ENCODE measurements at places on chromosomes 4 and X. TPM values are rescaled to one million over a fixed set of nuclear protein-coding genes. Genes with fewer than 3 reads are reported as not detected.

MBNL3 gene
- total RNA-seq = 63.1 TPM

GAGE13 gene
- total RNA-seq = not detected

FAM120C gene
- total RNA-seq = 23.3 TPM

DCAF8L2 gene
- not detected for total RNA-seq

VEGFD gene
- not detected for total RNA-seq

CDX4 gene
- total RNA-seq = not detected

HSFX1 gene
- 2.9 TPM for total RNA-seq

- no peaks in the 10 kb centered on the region for H3K36me3 ChIP-seq
- H3K27me3 ChIP-seq = no peaks in the 10 kb centered on the region
- H3K4me1 ChIP-seq = no peaks in the 10 kb centered on the region
- no peak for DNase-seq
- no peak overlapping the region for H3K4me3 ChIP-seq
Measured at GRCh38 chr4:76781698-76782595, 116.0 kb downstream of the SOWAHB start.

DNA sequence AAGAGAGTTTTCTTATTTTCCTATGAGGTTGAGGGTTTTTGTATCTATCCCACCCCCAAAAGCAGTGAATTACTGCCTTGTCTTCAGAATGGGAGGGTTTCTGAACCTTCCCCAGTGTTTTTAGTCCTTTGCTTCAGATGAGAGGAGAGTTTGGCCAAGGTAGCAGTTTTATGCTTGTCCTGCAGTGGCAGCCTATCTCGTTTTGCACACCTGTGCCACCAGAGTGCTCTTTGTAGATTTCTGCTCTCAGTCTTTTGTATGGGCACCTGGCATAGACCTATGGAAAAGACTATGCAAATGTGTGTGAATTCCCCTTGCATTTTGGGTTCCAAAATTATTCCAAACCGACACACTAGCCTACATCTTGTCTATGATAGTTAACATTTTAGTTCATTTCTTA lies 5.8 kb downstream of the TBC1D19 start:
- H3K4me3 ChIP-seq = no peak overlapping the region
- peaks cover under 1% of the 10 kb centered on the region for H3K4me1 ChIP-seq
- no peak overlapping the region for H3K27ac ChIP-seq
- no peak for DNase-seq
- no peaks in the 10 kb centered on the region for H3K36me3 ChIP-seq

DNA sequence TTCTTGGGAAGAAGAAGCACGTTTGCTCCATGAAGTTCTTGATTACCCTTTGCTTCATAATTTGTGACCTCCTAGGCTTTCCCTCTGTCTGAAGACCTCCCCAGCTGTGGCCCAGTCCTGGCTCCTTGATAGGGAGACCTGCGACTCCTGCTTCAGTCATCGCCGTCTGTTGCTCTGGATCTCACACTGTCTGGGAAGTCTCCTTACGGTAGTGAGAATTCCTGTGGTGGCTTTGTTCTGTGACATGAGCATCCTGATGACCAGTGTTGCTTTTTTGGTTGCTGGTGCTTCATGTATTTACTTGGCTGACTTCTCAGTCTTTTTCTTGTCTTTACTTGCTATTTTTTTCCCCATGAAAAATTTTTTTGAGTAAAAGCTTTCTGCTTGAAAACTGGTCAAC lies 44.2 kb downstream of the JADE1 start:
- H3K4me1 ChIP-seq = peaks cover 3% of the 10 kb centered on the region
- no peak overlapping the region for H3K27ac ChIP-seq
- H3K36me3 ChIP-seq = peaks cover 2% of the 10 kb centered on the region
- no peak overlapping the region for H3K4me3 ChIP-seq

GRCh38 chr4:47838445-47838844 lies 578 bp upstream of the CORIN start:
- peaks cover 17% of the 10 kb centered on the region for H3K27me3 ChIP-seq
- no peaks in the 10 kb centered on the region for H3K36me3 ChIP-seq
- H3K4me3 ChIP-seq = no peak overlapping the region
- peaks cover 26% of the 10 kb centered on the region for H3K4me1 ChIP-seq

- H3K4me1 ChIP-seq = no peaks in the 10 kb centered on the region
- no peak overlapping the region for H3K27ac ChIP-seq
- H3K27me3 ChIP-seq = no peaks in the 10 kb centered on the region
- no peak for DNase-seq
- H3K36me3 ChIP-seq = no peaks in the 10 kb centered on the region
Measured at GRCh38 chr4:7503559-7504249, 69.0 kb upstream of the PSAPL1 start.

- H3K27ac ChIP-seq = peak overlapping the region; percentile 4
- H3K4me3 ChIP-seq = no peak overlapping the region
- no peaks in the 10 kb centered on the region for H3K27me3 ChIP-seq
- peaks cover 3% of the 10 kb centered on the region for H3K4me1 ChIP-seq
Measured at GRCh38 chrX:71056867-71057266, 11.3 kb downstream of the SNX12 start.

DNA sequence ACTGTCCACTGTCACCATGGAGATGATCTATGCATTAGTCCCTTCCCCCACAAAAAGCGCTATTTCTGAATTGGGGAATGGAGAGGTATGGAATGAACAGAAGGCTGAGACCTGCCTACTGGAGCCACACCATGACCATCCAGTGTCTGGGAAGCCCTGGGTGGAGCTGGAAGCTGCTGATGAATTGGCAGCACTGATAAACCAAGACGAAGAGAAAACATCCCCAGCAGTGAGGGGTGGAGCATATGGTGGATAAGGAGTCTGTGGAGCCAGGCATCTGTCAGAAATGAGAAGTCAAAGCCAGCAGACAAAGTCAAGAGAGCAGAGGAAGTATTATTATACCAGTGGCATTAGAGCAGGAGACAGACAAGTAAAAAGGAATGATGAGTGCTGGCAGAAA lies 13.2 kb downstream of the CC2D2A start:
- H3K27me3 ChIP-seq = no peaks in the 10 kb centered on the region
- no peaks in the 10 kb centered on the region for H3K36me3 ChIP-seq
- no peak overlapping the region for H3K27ac ChIP-seq
- H3K4me3 ChIP-seq = no peak overlapping the region
- DNase-seq = no peak

DNA sequence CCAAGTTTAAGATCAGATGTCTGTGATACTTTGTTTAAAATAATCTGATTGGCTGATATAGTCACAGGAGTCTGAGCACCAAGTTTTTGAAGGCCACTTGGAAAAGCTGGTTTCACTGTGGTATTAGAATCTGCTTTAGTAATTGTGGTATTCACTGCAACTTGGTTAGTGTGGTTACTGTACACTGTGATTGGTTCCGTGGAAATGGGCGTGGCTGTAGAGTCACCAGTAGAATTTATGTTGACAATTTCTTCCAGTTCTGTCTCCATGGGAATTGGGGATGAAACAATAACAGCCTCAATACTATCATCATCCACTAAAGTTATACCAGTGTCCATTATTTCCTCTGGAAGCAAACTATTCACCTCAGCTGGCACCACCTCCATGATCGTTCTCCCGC lies 26.2 kb downstream of the LIN54 start:
- no peaks in the 10 kb centered on the region for H3K27me3 ChIP-seq
- peaks cover 3% of the 10 kb centered on the region for H3K4me1 ChIP-seq
- DNase-seq = no peak
- no peaks in the 10 kb centered on the region for H3K36me3 ChIP-seq
- no peak overlapping the region for H3K4me3 ChIP-seq

DNA sequence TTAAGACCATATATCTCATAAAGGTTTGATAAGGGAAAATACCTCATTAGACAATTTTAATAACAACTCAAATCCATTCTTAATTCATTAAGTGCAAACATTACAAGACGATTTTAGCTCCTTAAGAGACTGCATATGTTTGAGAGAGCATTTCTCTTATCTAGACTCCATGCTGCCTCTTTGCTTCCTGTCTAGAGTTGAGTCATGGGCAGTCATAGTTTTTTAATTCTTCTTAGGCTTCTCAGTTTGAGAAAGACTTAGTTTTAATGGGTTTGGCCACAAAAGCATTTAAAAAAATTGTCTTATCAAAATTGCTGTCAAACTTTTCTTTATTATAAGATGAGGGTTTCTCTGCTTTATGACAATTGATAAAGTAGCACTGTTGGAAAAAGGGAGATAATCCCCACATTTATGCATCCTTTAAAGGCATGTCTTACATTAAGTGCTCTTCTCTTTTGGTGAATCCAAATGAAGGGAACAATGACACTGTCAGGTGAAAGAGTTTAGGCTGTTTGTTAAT lies 713.4 kb downstream of the PCDH18 start:
- H3K36me3 ChIP-seq = no peaks in the 10 kb centered on the region
- H3K27ac ChIP-seq = no peak overlapping the region
- H3K4me3 ChIP-seq = no peak overlapping the region
- no peaks in the 10 kb centered on the region for H3K27me3 ChIP-seq

GRCh38 chr4:20370274-20370673 lies 118.6 kb downstream of the SLIT2 start:
- no peaks in the 10 kb centered on the region for H3K36me3 ChIP-seq
- H3K4me3 ChIP-seq = no peak overlapping the region
- no peaks in the 10 kb centered on the region for H3K27me3 ChIP-seq
- no peak overlapping the region for H3K27ac ChIP-seq
- no peak for DNase-seq

GRCh38 chr4:156396534-156396933 lies 442.9 kb upstream of the CTSO start:
- H3K4me1 ChIP-seq = no peaks in the 10 kb centered on the region
- no peaks in the 10 kb centered on the region for H3K27me3 ChIP-seq
- no peak for DNase-seq
- H3K27ac ChIP-seq = no peak overlapping the region

DNA sequence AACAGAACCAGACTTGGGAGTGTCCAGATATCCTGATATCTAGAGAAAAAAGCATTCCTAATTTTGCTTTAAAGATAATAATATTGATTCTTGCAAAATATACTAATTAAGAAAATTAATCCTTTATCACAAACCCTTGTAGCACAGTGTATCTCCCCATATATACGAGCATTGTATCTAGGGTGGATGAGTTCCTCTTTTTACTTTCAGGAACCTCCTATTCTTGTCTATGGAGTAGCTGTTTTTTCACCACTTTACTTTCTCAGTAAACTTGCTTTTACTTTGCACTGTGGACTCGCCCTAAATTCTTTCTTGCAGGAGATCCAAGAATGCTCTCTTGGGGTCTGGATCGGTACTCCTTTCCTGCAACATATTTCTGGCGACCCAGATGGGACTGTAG lies 103.9 kb downstream of the GLUD2 start:
- no peaks in the 10 kb centered on the region for H3K36me3 ChIP-seq
- H3K4me3 ChIP-seq = no peak overlapping the region
- no peak overlapping the region for H3K27ac ChIP-seq

DNA sequence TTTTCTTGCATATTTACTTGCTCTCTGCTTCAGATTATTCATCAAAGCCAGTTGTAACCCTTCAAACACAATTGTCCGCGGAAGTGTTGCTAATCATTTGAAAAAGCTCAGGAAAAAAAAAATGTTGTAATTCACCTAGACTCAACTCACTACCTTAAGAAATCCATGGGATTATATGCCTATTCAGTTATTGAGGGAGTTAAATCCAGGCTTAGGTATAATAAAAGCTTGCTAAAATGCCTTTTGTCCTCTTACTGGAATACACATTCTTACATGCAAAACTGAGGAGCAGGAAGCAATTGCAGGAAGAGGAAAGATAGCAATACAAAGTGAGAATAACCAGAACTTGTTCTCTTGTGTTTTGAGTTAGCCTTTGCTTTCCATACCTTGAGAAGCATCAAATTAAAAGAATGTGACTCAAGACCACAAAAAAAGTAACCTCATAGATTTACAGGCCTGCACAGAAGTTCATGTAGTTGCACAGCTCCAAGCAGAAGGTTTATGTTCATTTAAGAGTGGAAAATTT lies 91.4 kb upstream of the FAM241A start:
- no peak for DNase-seq
- no peak overlapping the region for H3K27ac ChIP-seq
- no peak overlapping the region for H3K4me3 ChIP-seq
- H3K27me3 ChIP-seq = no peaks in the 10 kb centered on the region

GRCh38 chr4:128715616-128716015 lies 93.9 kb upstream of the JADE1 start:
- no peaks in the 10 kb centered on the region for H3K4me1 ChIP-seq
- no peak for DNase-seq
- no peak overlapping the region for H3K4me3 ChIP-seq
- no peaks in the 10 kb centered on the region for H3K36me3 ChIP-seq

DNA sequence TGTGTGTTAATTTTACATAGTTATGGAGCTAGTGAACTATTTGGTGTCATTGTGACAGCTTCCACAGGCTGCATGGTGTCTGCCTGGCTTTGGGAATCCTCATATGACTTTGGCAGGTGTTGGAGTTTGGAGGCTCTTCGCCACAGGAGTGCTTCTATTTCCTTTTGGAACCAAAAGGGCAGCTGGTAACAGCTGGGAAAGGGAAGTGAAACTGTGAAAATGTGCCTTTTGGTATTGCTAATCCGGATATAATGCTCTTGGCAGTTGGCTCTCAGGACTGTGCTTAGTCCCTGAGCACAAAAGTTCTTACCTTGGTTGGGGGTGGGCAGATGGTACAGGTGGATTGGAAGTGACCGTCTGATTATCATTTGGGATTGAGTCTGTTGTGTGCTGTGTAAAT lies 18.1 kb downstream of the OFD1 start:
- H3K36me3 ChIP-seq = peaks cover 42% of the 10 kb centered on the region
- peak; percentile 66 for DNase-seq
- H3K4me3 ChIP-seq = no peak overlapping the region
- no peaks in the 10 kb centered on the region for H3K27me3 ChIP-seq

DNA sequence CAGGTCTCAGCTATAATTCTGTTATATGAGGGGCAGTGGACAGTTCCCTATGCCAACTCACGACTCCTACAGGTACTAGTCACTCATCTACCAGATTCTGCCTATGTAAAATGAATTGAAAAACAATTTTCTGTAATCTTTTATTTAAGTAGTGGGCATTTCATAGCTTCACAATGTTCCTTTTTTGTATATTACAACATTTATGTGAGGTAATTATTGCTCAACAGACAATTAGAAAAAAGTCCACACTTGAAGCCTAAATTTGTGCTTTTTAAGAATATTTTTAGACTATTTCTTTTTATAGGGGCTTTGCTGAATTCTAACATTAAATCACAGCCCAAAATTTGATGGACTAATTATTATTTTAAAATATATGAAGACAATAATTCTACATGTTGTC lies 20.4 kb downstream of the EREG start:
- no peaks in the 10 kb centered on the region for H3K4me1 ChIP-seq
- DNase-seq = no peak
- no peak overlapping the region for H3K4me3 ChIP-seq

DNA sequence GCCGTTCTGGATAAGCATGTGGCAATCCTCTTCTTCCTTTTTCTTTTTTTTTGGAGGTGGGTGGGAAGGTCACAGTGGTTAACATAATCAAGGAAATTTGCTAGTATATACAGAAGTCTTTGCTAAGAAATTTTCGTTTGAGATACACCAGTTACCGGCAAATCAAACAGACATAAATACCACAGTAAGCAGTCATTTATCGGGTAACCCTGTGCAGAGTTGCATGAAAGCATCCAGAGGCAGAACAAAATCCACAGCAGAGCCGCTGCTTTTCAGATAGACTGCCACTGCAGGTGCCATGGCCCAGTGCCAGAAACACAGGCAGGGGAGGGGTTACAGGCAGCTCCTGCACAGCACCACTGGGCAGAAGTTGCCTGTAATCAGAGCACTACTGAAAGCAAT lies 179.1 kb upstream of the MAB21L2 start:
- H3K4me1 ChIP-seq = no peaks in the 10 kb centered on the region
- H3K27ac ChIP-seq = no peak overlapping the region
- no peaks in the 10 kb centered on the region for H3K27me3 ChIP-seq
- no peaks in the 10 kb centered on the region for H3K36me3 ChIP-seq
- no peak overlapping the region for H3K4me3 ChIP-seq
- DNase-seq = peak; percentile 10

All from B cell (primary cell).